ENCODE measurements at places on chromosomes 2 and 18.

- no peak for DNase-seq
Observed at GRCh38 chr2:6181525-6181924, 489.3 kb downstream of the SOX11 start.

- DNase-seq, result peak; percentile 11
Observed at GRCh38 chr18:43634994-43635393, 357.7 kb upstream of the SYT4 start.

DNA sequence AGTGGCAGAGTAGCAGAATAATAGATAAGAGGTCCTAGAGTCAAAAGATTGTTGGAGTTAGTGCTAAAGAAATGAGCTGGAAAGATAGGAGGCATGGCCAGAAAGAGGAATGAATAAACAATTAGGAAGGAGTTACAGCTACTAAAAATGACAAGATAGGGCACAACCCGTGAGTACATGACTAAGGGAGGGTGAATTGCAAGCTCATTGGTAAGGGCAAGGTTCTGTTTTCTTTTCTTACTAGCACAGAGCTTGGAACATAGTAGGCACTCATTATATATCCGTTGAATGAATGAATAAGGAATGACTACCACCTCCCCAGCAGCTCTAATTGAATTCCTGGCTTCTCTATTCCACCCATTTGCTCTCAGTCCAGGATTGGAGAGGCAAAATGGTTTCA lies 5.7 kb upstream of the MARCO start:
- no peak for DNase-seq

GRCh38 chr2:20624156-20624883 lies 26.6 kb downstream of the HS1BP3 start:
- no peak for DNase-seq

- DNase-seq, result no peak
Observed at GRCh38 chr2:129165006-129165405, 814.5 kb upstream of the RAB6C start.

GRCh38 chr2:167551416-167551815 lies 663.1 kb downstream of the XIRP2 start:
- DNase-seq, result no peak

- DNase-seq, result no peak
Observed at GRCh38 chr18:9866627-9867026, 19.1 kb upstream of the TXNDC2 start.

DNA sequence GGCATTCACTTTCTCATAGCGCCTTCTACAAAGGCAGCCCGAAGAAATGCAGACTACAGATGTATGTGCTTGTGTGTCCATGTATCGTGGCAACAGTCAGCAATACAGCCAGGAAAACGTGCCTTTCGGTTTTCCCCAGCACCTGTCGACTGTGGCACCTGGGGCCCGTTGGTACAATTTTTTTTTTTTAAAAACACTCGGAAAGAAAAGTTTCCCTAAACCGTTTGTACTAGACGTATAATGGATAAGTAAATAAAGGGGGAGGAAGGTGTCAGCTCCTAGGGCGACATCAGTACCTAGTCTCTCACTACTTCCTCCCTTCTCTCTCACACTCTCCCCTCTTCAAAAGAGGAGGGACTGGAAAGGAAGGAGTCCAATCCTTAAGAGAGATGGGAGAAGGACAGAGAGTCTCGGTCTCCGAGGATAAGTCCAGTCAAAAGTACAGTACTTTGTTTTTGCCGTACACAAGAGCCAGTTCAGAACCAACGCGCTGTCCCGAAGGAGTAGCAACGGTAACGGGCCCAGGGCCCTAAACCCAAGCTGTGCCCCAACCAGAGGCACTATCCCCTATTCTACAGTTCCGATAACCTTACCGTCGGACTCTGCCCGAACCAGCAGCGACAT lies 759 bp downstream of the PPP4R3B start:
- peak; percentile 72 for DNase-seq

DNA sequence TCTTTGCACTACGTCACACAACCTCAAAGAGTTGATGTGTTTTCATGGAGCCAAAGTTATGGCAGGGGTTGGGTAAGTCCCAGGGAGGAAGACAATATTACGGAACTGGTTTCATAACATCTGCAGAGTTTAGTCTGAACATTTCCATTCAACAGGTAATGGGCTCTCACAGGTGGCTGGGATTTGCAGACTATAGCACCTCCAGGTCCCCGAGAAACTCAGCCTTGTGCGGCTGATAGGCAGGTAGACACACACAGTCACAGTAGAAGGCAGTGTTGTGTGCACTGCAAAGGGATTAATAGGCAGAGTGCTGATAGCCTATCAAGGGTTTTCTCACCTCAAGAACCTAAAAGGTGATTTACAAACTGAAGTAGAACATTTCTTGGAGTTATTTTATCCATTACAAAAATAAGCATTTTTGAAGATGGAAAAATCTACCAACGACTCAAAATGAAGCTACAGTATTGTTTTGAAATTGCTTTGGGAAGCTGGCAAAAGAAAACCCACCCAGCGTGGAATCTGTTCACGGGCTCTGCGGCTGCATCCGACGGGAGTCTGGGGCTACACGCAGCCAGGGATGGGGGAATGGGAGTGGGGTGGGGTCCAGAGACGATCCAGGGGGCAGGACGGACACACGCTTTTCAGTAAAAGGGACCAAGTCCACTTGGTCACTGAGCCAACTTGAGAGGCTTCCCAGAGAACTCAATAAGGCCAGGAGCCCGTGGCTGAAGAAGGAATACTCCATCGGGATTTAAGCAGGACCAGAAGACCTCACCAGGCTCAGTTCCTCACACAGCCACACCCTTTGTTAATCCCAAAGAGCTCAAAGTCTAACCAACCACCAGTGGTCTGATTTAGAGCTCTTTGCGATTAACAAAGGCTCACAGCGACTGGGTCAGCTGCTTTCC lies 82.9 kb downstream of the CHRNA1 start:
- no peak for DNase-seq

DNA sequence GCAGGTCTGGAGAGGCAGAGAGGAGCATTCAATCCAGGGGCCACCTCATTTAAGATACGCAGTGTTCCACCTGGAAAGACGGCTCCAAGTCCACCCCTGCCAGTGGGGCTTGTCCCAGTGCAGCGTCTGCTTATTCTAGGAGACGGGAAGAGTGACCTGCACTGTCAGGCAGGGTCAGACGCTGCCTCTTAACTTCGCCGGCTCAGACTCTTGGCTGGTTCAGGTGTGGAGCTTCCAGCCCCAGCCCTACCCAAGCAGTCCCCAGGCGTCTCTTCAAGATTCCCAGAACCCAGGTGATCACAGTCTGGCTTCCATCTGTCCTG lies 208.5 kb downstream of the TFCP2L1 start:
- DNase-seq, result no peak

- no peak for DNase-seq
Observed at GRCh38 chr18:24585996-24586566, 125.6 kb downstream of the HRH4 start.

DNA sequence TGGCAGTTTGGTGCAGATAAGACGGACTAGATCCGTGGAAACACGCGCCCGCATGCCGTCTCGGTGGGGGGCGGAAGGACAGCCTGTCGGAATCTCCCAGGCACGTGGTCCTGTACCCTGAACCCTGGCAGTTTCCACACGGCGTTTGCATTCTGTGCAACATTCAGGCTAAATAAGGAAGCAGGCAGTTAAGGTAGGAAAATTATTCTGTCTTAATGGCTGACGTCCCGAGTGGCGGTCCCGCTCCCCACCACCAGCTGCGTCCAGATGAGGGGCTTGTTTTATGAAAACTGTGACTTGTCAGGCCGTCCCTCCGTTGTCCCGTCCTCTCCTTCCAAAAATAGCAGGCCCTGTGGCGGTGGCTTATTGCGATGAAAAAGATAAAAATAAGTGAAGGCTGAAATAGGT lies 120.2 kb downstream of the NFATC1 start:
- no peak for DNase-seq

- DNase-seq, result no peak
Observed at GRCh38 chr2:176239031-176239430, 30.2 kb upstream of the MTX2 start.

DNA sequence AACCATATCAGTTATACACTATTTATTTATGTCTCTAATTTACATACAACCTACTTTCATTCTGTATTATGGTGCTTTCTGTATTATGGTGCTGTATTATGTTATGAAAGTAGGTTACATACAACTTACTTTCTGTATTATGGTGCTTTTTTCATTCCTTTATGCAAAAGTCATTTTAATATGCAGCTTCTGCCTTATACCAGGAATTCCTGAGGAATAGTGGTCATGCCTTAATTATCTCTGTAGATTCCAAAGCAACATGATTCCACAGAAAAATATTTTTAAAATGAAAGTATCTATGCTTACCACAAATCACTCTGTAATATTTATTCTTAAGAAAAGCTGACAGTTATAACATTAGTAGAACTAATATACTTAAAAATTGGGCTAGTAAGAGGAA lies 922.0 kb upstream of the NRXN1 start:
- no peak for DNase-seq

DNA sequence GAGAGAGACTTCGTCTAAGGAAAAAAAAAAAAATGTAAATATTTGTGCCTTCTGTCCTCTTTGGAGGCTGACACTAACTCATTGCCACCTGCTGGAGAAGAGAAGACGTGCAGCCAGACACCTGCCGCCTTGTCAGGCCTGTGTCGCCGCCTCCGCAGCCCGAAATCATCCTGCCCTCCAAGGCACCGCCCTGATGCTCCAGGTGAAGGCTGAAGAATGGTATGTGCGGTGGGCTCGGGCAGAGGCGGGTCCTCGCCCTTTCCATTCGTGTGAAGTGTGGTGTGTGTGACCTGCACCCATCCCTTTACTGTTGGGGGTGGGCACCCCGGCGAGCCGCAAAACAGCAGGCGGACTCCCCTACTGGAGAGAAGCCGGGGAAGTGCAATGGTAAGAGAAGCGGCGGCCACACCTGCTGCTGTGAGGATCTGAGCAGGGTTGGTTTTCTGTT lies 60.4 kb downstream of the FAM161A start:
- peak; percentile 51 for DNase-seq

Measured in NCI-H2081 (cell line).